Suprapubic skin (tissue), 4 donors: ENCODE measurements at places on chromosomes 12 and 14. TPM values are rescaled to one million over a fixed set of nuclear protein-coding genes. Genes with fewer than 3 reads are reported as not detected.

- DNase-seq, result no peak
- H3K27ac ChIP-seq, result peak overlapping the region; percentile 72
- H3K4me1 ChIP-seq, result peaks cover 27% of the 10 kb centered on the region
- peak overlapping the region; percentile 67 for H3K4me3 ChIP-seq
Observed at GRCh38 chr12:98645572-98646067, 530 bp downstream of the APAF1 start.

GRCh38 chr12:131634037-131634436, 76.9 kb upstream of the SFSWAP start:
- H3K27me3 ChIP-seq, result peaks cover 38% of the 10 kb centered on the region
- H3K4me3 ChIP-seq, result no peak overlapping the region
- no peaks in the 10 kb centered on the region for H3K36me3 ChIP-seq
- no peak for DNase-seq
- H3K4me1 ChIP-seq, result no peaks in the 10 kb centered on the region

- no peak overlapping the region for H3K27ac ChIP-seq
- H3K4me1 ChIP-seq, result peaks cover 31% of the 10 kb centered on the region
Observed at GRCh38 chr14:105336477-105337287, 22.1 kb downstream of the PACS2 start.

DNA sequence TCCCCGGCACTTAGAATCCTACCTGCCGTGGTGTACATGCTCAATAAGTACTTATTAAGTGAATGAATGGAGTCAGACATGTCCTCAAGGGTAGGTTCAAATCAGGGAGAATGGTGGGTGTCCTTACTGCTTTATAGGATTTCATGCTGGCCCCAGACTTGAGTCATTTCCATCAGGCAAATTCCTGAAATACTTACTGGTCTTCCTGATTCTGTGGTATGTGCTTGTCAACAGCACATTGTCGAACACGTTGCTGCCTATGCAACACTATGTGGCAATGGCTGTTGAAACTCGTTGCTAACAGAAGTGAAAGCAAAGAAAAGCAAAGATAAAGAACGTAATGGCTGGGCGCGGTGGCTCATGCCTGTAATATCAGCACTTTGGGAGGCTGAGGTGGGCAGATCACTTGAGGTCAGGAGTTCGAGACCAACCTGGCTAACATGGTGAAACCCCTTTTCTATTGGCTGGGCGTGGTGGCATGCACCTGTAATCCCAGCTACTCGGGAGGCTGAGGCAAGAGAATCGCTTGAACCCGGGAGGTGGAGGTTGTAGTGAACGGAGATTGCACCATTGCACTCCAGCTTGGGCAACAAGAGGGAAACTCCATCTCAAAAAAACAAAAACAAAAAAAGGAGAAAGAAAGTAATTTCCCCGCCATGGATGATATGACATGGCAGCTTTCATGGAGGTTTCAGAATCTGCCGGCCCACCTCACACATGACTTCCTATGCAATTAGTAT, 214.9 kb downstream of the ZFP36L1 start:
- no peaks in the 10 kb centered on the region for H3K36me3 ChIP-seq
- DNase-seq, result peak; percentile 82
- H3K4me1 ChIP-seq, result peaks cover 31% of the 10 kb centered on the region
- H3K27me3 ChIP-seq, result no peaks in the 10 kb centered on the region
- H3K27ac ChIP-seq, result peak overlapping the region; percentile 56
- H3K4me3 ChIP-seq, result no peak overlapping the region

DNA sequence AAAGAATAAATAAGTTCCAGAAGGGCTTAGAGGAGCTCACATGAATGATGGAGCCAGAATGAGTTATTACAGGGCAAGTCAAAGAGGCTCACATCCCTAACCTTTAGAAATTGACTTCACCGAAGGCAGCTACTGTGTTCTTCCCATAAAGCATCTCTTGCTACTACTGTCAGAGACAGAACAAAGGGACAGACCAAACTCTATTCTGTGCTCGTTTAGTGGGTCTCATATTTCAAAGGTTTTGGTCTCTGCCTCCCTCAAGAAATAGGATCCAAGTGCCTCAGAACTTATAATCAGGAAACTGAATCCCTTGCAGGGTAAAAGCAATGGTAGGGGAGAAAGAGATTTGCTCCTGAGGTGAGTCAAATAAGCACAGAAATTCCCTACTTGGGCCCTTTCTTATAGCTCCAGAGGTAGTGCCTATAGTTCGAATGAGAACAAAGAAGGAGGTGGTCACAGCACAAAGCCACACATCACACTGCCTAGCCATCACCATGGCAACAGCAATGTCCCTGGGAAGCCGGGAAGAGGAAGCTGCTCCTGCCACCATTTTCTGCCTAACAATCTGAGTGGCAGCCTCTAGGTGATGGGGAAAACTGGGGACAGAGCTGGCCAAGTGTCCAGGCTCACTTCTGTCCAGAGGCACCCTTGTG, 294.9 kb downstream of the FOXN3 start:
- no peak for DNase-seq
- H3K27ac ChIP-seq, result no peak overlapping the region
- no peaks in the 10 kb centered on the region for H3K4me1 ChIP-seq
- H3K27me3 ChIP-seq, result peaks cover 8% of the 10 kb centered on the region
- H3K36me3 ChIP-seq, result no peaks in the 10 kb centered on the region
- no peak overlapping the region for H3K4me3 ChIP-seq

Gene RDH16
- total RNA-seq, result 1.8 TPM

Gene TXNRD1
- 38.4 TPM for total RNA-seq

DNA sequence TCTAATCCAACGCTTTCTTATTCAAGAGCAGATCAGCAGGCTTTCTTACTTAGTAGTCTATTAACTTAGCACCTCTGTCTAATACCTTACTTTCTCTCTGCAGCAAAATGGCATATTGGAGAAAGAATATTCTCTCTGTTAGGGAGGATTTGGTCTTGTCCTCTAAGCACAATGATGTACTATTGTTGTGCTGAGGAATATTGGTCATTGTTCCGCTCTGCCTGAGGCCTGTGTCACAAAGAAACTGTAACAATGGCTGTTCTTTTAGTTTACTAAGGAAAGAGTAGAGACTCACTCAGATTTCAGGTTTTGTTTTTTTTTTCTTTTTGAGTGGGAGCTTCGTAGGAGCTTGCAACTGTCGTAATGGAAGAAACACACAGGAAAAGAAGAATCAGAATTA, 1358.8 kb downstream of the LRFN5 start:
- no peaks in the 10 kb centered on the region for H3K4me1 ChIP-seq
- H3K4me3 ChIP-seq, result no peak overlapping the region
- H3K27ac ChIP-seq, result no peak overlapping the region
